ENCODE measurements at places on chromosomes 5 and 9. TPM values are rescaled to one million over a fixed set of nuclear protein-coding genes. Genes with fewer than 3 reads are reported as not detected.

CCDC192 gene
- total RNA-seq: 1.1 TPM

SETX gene
- 44.9 TPM for total RNA-seq

DNA sequence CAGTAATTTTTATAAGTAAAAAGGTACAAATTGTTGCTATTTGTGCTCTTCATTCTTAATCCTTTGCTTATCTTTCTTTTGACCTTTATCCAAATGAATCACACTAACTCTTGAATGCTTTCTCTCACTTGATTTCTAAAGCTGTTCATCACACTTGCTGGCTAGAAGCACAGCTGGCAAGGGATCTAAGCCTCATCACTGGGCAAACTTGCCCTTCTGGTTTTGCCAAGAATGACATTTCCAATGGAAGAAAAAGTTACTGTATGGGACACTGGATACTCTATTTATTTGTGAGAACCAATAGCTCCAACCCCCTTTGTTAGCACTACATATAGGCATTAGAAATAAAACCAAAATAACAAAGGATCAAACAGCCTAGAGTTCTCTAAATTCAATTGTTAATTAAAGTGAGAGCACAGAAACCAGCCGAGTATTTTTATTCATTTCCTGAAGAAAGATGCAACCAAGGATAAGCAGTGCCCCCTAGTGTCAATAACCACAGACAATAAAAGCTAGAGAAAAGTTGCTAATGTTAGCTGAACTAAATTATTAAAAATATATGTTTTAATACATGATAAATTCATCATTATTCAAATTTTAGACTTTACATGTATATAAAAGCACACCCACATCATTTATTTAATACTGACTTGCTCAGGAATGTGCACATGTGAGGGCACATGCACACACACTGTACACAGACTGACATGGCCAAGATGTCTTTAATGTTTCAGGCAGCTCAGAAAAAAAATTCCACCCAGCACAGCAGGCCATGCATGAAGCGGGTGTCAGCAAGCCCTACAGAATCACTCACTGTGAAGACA is 59.8 kb upstream of the POU5F2 start:
- DNase-seq: no peak

- no peak for DNase-seq
Measured at GRCh38 chr9:117156144-117156688, 258.6 kb downstream of the ASTN2 start.

GRCh38 chr5:43207601-43208000 is 15.6 kb downstream of the NIM1K start:
- no peak for DNase-seq

Measured in ovary (tissue), 10 donors.